AG04450 (cell line): ENCODE measurements at places on chromosomes 4 and X.

- no peak for DNase-seq
Observed at GRCh38 chrX:38578167-38578566, 16.8 kb downstream of the TSPAN7 start.

- no peak for DNase-seq
Observed at GRCh38 chr4:24003926-24004325, 114.1 kb upstream of the PPARGC1A start.

- no peak for DNase-seq
Observed at GRCh38 chrX:113726898-113727297, 857.0 kb upstream of the HTR2C start.

DNA sequence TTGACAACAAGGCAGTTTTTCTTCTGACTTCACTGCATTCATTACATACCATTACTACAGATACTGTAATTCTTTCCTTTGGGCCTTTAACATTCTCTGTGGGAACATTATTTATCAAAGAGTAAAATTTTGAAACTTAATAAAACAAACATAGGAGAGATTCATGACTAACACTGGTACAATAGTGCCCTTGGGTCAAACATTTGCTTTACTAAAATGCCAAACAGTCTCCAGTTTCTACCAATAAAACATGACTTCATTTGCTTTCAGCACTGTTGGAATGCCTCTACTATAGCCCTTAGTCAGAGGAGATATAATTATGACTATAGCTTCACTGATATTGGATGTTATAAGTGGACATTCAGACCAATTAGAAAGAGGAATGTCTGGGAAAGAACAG, 481.5 kb downstream of the PACRGL start:
- DNase-seq = no peak

DNA sequence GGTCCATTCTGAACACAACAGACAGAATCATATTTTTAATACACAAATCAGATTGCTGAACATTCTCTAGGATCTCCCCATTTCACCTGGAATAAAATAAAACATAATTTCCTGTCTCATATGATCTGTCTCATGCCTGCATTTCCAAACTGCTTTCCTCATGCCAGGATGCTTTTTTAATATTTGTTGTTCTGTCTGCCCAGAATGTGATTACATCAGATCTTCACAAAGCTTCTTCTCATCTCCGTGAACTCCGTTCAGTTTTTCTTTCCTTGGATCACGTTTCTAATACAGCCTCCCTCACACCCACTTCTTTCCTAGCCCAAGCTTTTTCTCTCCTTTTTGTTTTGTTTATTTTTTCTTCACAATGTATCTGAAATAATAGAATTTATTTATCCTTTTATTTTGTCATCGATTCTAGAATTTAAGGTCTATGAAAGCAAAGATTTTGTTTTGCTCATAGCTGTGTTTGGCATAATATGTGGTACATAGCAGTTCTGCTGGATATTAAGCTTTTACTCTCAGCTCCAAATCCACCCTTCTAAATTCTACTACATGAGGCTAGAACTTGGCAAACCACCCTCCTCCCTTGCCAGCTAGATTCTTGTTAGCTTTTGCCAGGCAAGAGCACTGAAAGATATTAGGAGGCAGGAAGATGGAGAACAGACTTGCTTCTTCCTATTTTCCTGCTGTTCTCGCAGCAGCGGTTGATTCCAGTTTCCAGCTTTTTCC, 165.5 kb upstream of the SLIT2 start:
- DNase-seq = no peak
